NCI-H2081 (cell line): ENCODE measurements at places on chromosomes 5 and 9.
A peak's percentile ranks its signal among the peaks of the same experiment; 100 is the strongest.

- no peak for DNase-seq
Measured at GRCh38 chr5:132115375-132115774, 41.8 kb downstream of the CSF2 start.

DNA sequence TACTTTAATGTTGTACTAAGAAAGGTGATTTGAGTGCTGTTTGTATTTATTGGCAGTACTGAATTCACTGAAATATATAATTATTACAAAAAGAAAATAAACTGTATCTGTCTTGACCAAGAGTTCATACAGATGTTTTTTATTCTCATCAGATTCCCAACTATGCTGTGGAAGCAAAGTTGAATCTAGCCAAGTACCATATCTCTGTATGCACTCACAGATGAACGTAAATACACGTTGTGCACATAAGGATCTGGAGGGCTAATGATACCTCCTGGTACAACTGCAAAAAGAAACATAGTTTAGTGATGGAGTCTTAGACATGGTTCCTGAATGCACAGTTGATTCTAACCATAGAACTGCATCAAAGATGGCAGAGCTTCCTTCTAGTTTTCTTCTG lies 169.4 kb downstream of the CD180 start:
- no peak for DNase-seq

GRCh38 chr5:72379936-72380335 lies 59.8 kb downstream of the PTCD2 start:
- no peak for DNase-seq

DNA sequence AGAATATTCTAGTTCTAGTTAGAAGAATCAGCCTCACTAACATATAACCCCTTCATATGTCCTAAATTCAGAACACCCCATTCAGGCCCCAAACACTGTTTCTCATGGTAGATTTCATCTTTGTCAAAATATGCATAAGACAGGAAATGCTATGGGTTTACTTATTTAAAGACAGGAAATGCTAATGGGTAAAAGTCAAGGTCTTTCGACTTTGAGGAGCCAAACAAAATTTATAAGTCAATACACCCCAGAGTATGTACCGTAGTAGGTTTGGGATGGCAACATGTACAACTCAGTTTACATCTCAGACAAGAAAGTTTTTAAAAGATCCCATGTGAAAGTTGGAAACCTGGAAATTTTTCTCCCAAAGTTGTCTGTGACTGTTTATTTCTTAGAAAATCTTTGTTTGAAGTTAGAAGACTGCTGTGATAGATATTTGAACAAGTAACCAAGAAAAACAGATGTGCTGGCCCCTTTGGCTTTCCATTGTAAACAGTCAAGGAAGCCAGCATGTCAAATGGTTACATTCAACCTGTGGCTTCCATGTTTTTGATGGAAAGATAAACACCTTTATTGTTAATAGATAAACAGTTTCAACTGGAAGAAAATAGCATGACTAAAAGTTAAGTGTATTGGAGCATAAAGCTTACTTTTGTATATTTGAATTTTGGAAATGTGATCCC lies 102.2 kb downstream of the INIP start:
- DNase-seq = no peak

DNA sequence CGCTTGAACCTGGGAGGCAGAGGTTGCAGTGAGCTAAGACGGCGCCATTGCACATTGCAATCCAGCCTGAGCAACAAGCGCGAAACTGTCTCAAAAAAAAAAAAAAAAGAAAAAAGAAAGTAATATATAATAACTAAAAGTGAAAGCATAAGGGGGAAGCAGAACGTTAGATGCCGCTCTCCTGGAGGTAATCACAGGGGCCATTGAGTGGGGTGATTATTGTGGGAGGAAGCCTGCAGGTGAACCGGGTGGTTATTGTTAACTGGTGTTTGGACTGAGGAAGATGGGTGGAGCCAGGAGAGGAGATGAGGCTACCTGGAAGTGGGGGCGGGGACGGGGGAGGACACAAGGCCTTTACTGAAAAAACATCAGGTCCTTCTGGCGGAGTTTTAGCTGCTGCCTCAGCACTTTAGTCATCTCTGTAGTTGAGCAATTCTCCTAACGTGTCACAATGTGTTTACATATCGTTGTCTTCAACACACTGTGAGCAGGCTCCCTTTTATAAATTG lies 5.3 kb upstream of the TJP2 start:
- peak; percentile 53 for DNase-seq

DNA sequence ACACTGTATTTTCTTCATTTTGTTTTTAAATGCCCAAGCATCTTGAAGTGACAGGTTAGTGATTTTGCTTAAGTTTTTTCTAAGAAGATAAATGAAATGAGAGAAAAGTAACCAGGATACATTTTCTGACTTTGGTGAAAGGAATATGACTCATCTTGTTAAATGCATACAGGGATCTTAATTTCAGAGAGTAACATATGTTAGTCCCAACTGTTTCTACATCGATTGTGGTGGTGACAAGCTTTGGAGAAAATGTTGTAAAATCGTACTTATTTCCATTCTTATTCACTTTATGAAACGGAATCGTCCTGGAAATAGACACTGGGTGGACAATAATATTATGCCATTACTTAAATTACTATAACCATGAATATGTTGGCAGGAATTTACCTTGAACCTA lies 107.5 kb downstream of the KCNN2 start:
- DNase-seq = no peak

DNA sequence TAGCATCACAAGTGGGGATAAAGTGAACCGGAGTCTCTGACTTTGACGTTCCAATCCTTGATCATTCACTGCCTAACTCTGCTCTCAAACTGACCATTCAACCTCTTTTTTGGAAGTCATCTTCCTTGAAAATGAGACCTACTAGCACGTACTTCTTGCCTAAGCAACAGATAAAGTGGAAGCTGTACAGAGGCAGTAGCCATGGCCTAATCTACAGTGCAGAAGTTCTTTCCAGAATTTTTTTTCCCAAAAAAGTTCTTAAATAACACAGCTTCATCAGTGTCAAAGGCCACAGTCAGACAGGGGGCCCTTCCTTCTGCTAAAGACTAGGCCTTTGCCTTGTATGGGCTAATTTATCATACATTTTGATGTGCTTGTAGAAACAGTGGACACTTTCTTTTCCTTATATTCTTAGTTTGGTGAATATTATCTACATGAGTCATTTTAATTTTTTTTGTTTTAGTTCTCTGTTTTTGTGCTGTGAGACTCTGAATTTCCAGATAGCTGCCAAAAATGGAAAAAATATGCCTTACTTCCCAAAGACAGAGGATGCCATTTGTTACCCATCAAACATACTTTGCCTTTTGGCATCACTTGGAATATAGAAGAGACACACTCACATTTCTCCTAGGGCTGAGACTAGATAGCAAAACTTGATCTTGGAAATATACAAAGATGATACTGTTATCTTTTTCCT lies 96.3 kb upstream of the VCAN start:
- DNase-seq = no peak

GRCh38 chr5:95746722-95747679 lies 15.9 kb downstream of the RHOBTB3 start:
- DNase-seq = no peak

- DNase-seq = peak; percentile 85
Measured at GRCh38 chr5:31232273-31232888, 38.9 kb downstream of the CDH6 start.

GRCh38 chr5:40503439-40503838 lies 176.3 kb upstream of the PTGER4 start:
- DNase-seq = no peak

- DNase-seq = no peak
Measured at GRCh38 chr9:125593581-125594222, 113.3 kb downstream of the MAPKAP1 start.

GRCh38 chr9:99411068-99411467 lies 189.0 kb downstream of the SEC61B start:
- DNase-seq = no peak

- DNase-seq = peak; percentile 72
Measured at GRCh38 chr9:127545196-127546124, 66.6 kb upstream of the STXBP1 start.

- no peak for DNase-seq
Measured at GRCh38 chr5:66655395-66656324, 59.5 kb downstream of the MAST4 start.

DNA sequence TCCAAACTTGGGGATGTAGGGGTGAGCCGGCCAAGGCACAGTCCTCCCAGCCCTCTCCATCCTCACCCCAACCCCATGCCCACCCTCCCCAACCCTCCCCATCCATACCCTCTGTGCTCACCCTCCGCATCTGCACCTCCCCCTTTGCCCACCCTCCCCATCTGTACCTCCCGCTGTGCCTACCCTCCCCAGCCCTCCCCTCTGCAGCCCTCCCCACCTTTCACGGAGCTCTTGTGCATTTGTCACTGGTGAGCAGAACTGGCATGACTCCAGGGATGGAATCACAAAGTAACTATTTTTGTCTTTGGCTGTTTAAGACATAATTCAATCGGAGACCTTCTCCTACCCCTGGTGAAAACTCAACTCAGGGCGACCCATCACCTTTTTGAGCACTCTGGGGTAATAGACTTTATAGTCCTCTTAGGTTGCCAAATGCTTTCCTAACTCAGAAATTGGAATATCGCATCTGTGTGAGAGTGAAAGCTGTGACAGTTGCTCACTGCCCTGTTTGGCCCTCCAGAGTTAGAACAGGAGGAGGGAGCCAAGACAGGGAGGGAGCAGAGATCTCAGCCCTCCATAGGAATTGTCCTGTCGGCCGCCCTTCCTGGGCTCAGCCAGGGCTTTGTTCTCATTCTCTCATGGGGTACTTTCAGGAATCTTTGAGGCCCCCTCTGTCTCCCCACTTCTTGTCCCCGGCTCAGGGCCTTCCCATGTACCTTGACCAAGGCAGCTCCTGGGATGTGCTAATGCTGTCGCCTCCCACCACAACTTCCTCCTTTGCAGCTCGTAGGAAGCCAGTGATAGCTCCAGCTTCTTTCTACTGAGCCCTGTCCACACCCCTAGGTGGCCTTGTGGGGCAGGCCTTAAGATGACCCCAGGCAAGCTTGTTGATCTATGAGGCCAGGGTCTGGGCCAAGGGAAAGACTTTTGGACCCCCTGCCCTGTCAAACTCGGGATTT lies 36.2 kb downstream of the OTULIN start:
- no peak for DNase-seq

- no peak for DNase-seq
Measured at GRCh38 chr9:115393976-115394775, 276.2 kb upstream of the TNC start.

DNA sequence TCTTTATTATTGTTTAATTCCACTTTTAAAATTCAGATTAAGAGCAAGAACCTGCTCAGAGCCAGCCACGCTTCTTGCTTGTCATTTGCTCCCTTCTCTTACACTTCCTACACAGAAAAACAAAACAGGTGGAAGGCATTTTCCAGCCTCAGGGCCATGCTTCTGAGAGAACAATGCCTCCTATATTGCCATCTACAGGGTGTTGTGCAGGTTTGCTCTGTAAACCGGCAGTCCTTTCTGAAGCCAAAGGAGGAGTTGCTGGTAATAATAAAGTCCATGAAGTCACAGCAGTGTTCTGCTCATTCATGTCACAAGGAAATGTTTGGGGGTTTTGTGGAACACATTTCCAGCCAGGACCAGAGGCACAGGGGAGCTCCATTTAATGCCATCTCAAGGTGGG lies 16.1 kb upstream of the PRLR start:
- DNase-seq = no peak

GRCh38 chr5:172187118-172188032 lies 649 bp downstream of the STK10 start:
- peak; percentile 13 for DNase-seq

GRCh38 chr5:27639005-27639612 lies 600.7 kb upstream of the CDH9 start:
- DNase-seq = no peak

- DNase-seq = no peak
Measured at GRCh38 chr5:102314328-102314727, 18.2 kb upstream of the SLCO4C1 start.

- DNase-seq = no peak
Measured at GRCh38 chr9:116543731-116544400, 143.2 kb upstream of the TRIM32 start.

DNA sequence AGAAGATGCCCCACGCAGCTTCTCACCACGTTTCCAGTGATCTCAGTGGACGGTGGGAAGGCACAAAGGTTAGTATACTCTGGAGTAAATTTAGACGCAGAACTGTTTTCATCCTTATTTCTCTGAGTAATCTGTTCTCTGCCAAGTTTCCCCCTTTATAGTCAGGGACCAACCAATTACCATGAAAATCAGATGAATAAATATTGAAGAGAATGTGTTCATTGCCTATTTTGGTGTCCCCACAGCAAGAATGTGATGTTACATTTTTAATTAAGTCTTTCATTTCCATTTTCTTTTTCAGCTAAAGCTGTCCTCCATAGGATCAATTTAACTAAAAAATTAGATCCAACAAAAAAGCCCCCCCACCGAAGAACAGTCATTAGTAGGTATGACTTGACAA lies 41.4 kb downstream of the S1PR3 start:
- no peak for DNase-seq

- DNase-seq = no peak
Measured at GRCh38 chr5:17147170-17147569, 70.3 kb upstream of the BASP1 start.

- no peak for DNase-seq
Measured at GRCh38 chr5:176184608-176185132, 53.6 kb upstream of the SIMC1 start.

DNA sequence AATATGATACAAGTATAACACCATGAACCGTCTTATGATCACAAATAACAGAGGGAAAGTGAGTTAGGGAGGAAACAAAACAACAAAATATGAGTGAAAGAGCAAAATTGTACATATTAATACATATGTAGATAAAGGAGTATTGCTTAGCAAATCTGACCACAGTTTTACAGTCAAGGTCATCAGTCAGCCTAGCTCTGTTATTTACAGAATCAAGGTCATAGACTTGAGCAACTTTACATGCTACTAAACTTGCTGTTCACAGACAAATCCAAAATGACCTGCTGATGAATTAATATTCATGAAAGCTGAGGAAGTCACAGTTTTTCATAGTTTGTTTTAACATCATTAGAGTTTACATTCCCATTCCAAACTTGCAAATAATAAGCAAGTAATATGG lies 1387.7 kb upstream of the ACO1 start:
- DNase-seq = no peak

- DNase-seq = no peak
Measured at GRCh38 chr9:115412656-115413055, 294.7 kb upstream of the TNC start.

GRCh38 chr5:73442996-73443627 lies 5.5 kb downstream of the FOXD1 start:
- DNase-seq = no peak

- no peak for DNase-seq
Measured at GRCh38 chr5:133141746-133142145, 89.9 kb downstream of the HSPA4 start.

DNA sequence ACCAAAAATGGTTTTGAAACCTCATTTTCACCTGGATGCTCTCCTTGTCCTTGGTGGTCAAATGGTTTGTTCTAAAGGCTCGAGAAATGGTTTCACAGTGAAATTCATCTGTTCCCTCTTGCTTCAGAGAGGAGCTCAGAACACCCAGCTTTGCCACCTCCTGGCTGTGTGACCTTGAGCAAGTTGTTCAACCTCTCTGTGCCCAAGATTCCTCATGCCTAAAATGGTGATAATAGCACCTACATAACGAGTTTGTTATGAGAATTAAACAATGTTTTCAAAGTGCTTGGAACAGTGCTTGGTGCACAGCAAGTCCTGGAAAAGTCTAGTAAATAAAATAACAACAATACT lies 6.5 kb upstream of the GADD45G start:
- DNase-seq = no peak
